ENCODE measurements at places on chromosomes 3 and 15.
A peak's percentile ranks its signal among the peaks of the same experiment; 100 is the strongest.

DNA sequence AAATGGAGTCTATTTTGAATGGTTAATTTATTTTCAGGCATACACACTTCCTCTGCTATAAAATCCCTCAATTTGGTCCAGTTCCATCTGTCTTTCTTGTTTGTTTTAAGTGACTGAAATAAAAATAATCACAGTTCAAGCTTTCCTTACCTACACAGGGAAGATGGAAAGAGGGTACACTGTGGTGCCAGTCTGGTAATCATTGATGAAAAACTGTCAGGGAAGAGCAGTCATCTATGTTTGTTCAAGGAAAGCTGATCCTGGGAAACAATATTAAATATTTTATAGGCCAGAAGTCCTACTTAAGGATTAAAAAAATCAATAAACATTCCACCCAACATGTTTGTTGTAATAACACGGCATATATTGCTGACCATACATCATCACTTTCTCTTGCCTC, 115.2 kb upstream of the KCNMB2 start:
- no peak for DNase-seq

DNA sequence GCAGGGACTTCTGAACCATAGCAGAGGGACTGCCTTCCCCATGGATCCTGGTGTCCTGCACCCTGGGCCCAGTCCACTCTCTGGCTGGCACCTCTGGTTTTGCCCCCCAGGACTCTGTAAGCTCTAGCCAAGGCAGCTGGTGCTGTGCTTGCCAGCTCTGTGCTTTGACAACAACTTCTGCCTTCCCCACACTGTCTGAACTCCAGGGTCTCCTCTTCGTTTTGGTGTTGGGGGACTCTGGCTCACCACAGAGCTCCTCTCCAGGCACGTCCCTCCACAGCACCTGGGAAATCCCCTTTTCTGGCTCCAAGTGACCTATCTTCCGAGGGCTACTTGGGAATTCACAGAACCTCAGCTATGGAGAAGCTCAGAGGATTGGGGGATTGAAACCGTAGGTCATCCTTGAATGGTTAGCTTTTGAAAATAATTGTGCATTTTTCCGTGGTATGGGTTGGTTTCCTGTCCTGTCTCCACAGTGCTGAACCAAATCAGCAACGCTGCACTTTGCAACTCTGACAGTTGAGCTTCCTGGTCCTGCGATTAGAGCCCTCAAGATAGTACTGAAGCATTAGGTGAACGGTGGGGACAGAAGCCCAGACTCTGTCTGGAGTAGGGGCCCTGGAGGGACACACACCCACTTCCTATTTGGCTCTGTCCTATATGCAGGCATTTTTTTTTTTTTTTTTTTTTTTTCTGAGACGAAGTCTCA, 152.4 kb downstream of the APBA2 start:
- DNase-seq, result no peak

GRCh38 chr15:68862415-68862814, 41.7 kb upstream of the ANP32A start:
- no peak for DNase-seq

GRCh38 chr3:128804017-128804810, 75.2 kb upstream of the ACAD9 start:
- no peak for DNase-seq

DNA sequence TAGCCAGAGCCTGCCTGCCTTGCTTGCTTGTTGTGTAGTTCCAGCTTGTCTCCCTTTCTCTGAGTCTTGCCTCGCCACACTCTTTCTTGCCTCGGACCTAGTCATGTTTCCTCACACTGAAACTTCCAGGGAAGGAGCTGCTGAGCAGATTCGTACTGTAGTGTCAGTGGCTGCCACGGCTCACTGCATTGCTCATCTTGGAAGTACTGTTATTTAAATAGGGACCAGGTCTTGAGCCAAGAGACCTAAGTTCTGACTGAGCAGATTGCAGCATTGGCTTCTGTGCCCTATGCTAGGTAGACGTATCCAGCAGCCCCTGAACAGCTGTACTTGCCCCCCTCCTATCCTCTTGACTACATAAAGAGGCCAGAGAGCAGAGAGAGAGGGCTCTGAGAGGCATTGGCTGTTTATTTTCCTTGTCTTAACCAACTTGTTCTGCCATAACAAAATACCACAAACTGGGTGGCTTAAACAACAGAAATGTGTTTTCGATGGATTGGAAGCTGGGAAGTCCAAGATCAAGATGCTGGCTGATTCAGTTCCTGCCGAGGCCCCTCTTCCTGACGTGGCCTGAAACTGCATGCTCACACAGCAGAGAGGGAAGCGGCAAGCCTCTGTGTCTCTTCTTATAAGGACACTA, 5.8 kb upstream of the RARRES1 start:
- no peak for DNase-seq

DNA sequence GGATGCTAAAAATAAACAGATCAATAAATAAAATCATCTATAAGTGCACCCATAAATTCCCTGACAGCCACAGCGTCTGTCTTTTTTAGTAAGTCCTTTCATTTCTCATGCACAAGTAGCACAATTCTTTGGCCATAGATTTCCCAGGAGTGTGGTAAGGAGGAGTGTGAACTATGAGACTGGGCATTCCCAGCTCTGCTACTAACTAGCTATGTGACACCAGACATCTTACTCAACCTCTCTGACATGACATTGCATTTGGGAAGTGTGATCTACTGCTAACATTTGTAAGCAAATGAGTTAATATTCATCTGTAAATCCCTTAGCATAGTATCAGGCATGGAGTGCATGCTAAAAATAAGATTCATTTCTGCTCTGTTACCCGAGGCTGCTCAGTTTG, 301.7 kb downstream of the NTRK3 start:
- DNase-seq, result no peak

DNA sequence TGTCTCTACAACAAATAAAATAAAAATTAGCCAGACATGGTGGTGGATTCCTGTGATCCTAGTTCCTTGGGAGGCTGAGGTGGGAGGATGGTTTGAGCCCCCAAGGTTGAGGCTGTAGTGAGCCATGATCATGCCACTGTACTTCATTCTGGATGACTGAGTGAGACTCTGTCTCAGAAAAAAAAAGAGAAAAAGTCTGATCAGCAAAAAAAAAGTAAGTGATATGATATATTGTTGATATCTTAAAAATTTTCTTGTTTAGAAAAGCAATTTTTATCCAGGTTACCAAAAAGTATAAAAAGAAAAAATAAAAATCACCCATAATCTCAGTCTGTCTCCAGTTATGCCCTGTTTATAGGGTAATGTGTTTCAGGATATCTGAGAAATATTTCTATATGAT, 251.4 kb downstream of the OTOL1 start:
- no peak for DNase-seq

DNA sequence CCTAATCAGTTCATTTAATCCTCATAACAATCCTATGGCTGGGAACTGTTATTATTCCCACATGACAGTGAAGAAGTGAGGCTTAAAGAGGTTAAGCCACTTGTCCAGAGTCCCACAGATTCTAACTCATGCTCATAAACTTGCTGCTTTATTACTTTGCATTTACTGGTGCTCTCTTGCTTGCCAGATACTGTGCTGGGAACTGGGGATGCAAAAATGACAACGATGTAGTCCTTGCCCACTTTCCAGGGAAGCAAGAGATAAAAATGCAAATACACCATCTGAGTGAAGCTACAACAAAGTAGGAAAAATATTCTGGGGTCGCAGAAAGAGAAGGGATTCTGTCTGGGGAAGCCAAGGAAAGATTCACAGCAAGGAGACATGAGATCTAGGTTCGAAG, 335.0 kb downstream of the VPS13C start:
- DNase-seq, result no peak

- DNase-seq, result no peak
Observed at GRCh38 chr3:143736205-143736997, 111.9 kb downstream of the SLC9A9 start.

- DNase-seq, result no peak
Observed at GRCh38 chr15:43531018-43531670, 13.7 kb downstream of the MAP1A start.

GRCh38 chr3:108838436-108838835, 15.8 kb downstream of the TRAT1 start:
- DNase-seq, result no peak

DNA sequence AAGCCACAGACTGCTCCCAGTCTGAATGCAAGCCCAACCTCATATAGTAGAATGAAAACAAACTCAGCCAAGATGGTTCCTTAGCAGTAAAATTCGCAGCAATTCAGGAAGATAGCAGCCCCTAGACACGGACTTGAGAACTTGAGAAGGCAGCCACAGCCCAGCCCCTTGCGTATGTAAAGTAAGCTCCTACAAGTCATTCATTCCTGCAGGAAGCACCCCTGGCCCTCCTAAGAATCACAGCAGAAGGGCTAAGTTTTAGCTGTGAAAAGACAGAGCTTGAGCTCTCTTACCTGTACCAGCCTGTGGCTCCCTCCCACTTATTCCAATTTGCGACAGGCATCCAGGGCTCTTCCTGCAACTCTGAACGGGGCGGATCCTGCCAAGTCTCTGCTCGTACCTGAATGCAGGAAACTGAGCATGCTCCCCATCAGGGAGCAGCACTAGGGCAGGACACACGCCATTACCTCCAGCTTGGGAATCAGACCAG, 136.4 kb downstream of the MAGI1 start:
- DNase-seq, result no peak

GRCh38 chr3:13647298-13648059, 98.6 kb downstream of the FBLN2 start:
- no peak for DNase-seq

- no peak for DNase-seq
Observed at GRCh38 chr3:116701070-116701469, 8.5 kb upstream of the TUSC7 start.

DNA sequence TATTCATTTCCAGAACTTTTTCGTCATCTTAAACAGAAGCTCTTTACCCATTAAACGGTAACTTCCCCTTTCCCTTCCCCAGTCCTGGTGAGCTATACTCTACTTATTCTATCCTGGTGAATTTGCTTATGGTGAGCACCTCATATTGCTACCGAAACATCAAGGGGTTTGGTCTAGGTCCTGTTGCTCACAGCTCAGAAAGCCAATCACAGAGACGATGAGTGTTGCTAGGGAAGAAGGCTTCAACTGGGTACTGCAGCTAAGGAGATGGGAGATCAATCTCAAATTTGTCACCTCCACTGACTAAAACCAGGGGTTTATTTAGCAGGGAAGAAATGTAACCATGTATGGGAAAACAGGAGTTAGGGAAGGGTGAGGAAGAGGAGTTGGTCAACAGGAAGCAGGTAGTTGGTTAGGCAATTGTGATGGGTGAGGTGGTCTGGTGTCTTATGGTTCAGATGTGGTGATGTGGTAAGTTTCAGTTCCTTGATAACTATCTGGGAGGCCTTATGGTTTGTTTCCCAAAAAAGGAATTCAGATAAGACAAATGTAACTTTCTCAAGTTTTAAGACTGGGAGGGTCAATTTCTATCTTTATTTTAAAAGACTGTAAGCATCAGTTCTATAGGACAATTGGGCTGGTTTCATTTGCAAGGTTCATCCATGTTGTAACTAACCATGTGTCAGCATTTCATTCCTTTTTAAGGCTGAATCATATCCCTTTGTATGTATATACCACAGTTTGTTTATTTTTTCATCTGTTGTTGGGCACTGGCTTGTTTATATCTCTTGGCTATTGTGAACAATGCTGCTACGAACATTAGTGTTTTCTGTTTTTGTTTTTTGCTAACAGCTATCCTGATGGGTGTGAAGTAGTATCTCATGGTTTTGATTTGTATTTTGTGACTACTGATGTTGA, 24.3 kb downstream of the ARHGAP11B start:
- DNase-seq, result no peak

DNA sequence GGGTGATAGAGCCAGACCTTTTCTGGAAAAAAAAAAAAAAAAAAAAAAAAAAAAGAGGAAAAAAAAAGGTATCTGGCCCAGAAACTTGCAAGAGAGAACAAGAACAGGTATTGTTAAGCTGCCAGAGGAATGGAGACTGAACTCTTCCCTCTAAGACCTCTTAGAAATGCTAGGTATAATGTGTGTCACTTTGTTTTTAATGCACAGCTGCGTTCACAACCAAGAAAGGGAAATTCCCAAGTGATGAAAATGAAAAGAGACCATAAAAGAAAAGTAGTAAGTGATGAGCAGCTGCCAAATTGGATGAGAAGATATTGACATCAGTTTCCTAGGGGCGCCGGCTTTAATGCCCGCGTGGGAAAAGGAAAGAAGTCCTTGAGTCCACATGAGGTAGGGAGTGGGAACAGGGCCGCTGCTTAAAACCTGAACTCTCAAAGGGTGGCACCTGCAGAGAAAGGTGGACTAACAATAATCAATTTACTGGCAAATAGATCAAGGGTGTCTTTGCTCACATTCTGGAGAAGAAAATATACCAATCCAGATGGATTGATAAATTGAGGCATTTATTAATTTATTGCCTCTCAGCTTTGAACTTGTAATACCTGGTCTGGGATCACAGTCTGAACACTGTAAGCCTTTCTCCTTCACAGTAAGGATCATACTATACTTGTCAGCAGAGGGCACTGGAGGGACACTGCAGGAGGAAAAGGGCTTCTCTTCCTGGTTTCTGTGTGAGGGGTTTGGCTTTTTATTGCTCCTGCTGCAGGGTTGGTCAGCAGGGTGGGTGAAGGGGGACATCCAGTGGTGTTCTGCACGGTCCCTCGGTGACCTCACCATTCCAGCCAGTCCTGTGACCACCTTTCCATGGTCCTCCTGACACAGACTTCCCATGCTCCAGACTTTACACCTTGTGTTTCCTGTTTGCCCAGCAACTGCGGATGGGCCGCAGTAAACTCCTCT, 131.6 kb downstream of the AQP9 start:
- peak; percentile 38 for DNase-seq

- DNase-seq, result no peak
Observed at GRCh38 chr15:92109191-92109873, 255.8 kb downstream of the SLCO3A1 start.

DNA sequence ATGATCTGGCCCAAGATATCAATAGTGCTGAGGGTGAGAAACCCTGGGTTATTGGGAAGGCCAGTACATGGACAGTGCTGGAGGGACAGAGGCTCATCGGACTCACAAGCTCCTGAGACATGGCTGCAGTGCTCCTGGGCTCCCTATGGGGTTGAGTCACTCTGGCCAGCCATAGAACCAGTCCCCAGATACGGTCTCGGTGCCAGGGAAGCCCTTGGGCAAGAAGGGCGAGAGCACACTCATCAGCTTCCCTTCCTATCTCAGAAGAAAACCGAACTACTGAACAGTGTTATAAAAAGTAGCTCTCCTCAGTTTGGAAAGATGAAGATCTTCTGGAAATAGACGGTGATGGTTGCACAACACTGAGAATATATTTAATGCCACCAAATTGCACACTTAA, 34.4 kb downstream of the POC1A start:
- DNase-seq, result no peak

GRCh38 chr3:156762631-156763185, 63.4 kb upstream of the LEKR1 start:
- no peak for DNase-seq

GRCh38 chr3:81303321-81303720, 458.1 kb downstream of the GBE1 start:
- DNase-seq, result no peak

GRCh38 chr3:35484929-35485530, 154.3 kb upstream of the ARPP21 start:
- DNase-seq, result no peak

DNA sequence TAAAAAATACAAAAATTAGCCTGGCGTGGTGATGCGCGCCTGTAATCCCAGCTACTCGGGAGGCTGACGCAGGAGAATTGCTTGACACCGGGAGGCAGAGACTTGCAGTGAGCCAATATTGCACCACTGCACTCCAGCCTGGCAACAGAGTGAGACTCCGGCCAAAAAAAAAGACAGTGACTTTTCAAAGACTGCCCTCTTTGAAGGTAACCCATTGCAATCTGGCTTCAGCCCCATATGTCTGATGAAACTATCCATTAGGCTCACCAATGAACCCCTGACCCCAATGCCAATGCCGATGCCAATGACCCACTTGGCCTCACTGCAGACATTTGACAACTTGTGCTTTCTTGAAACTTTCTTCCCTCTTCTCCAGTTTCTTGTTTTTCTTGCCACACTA, 54.3 kb downstream of the NCEH1 start:
- DNase-seq, result no peak
